ENCODE measurements at places on chromosomes 12 and 14. TPM values are rescaled to one million over a fixed set of nuclear protein-coding genes. Genes with fewer than 3 reads are reported as not detected.

GRCh38 chr12:79687711-79688260, 3.0 kb downstream of the PAWR start:
- DNase-seq, result no peak
- H3K27me3 ChIP-seq, result no peaks in the 10 kb centered on the region
- no peaks in the 10 kb centered on the region for H3K36me3 ChIP-seq
- peaks cover 34% of the 10 kb centered on the region for H3K4me1 ChIP-seq

- no peaks in the 10 kb centered on the region for H3K27me3 ChIP-seq
- no peaks in the 10 kb centered on the region for H3K4me1 ChIP-seq
- DNase-seq, result no peak
- H3K27ac ChIP-seq, result no peak overlapping the region
- H3K4me3 ChIP-seq, result no peak overlapping the region
- no peaks in the 10 kb centered on the region for H3K36me3 ChIP-seq
These were observed 28.7 kb upstream of the PLD4 start for GRCh38 chr14:104895786-104896661.

DNA sequence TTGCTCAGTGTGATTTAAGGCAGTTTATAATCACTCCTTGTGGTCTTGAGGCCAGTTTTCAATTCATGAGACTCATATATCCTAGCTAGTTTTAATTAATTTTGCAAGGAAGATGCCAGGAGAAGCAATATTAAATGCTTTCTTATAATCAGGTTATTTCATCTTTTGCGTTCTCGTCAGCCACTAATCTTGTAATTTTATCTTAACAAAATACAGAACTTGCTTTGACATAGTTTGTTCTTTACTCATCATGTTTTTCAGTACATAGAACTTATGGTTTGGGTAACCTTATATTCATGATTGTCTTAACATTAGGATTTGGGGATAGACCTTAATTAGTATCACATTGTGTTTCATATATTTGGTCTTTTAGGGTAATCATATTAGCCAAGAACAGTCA, 76.0 kb downstream of the LIN52 start:
- no peaks in the 10 kb centered on the region for H3K27me3 ChIP-seq
- no peak for DNase-seq
- no peak overlapping the region for H3K27ac ChIP-seq

DNA sequence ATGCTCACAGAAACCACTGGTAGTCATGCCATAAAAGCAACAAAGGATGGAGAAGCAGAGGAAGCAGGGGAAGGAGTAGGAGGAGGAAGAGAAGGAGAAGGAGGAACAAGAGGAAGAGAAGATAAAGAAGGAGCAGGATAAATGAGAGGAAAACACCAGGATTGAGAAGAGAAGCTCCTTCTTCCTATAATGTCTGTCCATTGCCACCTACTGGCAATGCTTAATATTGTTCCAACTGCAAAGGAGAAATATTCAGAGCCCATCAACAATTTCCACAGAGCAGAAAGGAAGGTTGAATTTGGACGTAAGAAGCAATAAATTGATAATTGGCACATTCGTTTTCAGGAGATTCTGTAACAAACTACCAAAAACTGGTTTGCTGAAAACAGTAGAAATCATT, 898.4 kb downstream of the SLC16A7 start:
- H3K27ac ChIP-seq, result no peak overlapping the region
- H3K4me3 ChIP-seq, result no peak overlapping the region
- peak; percentile 26 for DNase-seq
- H3K27me3 ChIP-seq, result no peaks in the 10 kb centered on the region

DNA sequence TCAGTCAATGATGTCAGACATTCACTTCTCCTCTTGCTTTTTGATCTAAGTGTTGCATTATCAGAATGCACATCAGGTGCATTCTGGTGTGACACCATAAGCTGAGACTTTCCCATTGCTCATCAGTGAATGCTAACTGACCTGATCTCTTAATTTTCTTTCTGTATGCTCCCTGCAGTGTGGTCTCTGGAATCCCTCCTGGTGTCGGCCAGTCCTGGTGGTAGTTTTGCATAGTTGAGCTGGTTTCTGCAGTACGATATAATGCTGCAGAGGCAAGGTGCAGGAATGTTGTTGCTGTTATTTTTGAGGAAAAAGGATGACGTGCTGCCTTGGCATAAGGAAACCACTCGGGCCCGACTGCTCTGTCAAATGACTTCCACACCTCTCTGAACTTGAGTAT, 11.0 kb upstream of the SRP54 start:
- H3K4me1 ChIP-seq, result peaks cover 11% of the 10 kb centered on the region
- no peak overlapping the region for H3K4me3 ChIP-seq
- H3K27ac ChIP-seq, result peak overlapping the region; percentile 45
- no peaks in the 10 kb centered on the region for H3K36me3 ChIP-seq
- H3K27me3 ChIP-seq, result no peaks in the 10 kb centered on the region

DNA sequence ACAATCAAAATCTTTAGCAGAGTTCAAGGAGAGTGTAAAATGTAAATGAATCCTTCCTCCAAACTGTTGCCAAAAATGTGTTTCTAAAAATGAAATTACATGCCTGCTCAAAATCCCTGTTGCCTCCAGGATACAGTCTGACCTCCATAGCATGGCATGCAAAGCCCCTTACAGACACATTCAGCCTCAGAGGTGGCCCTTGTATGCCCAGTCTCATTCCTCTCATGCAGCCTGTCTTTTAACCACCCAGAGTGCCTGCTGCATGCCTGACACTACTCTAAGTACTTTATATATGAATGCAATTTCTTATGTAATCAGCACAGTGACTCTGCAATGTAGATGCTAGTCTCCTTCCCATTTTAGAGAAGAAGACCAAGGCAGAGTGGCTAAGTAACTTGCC, 24.4 kb upstream of the PTPRQ start:
- H3K36me3 ChIP-seq, result no peaks in the 10 kb centered on the region
- no peak overlapping the region for H3K4me3 ChIP-seq
- no peaks in the 10 kb centered on the region for H3K4me1 ChIP-seq
- no peak overlapping the region for H3K27ac ChIP-seq
- H3K27me3 ChIP-seq, result no peaks in the 10 kb centered on the region

DNA sequence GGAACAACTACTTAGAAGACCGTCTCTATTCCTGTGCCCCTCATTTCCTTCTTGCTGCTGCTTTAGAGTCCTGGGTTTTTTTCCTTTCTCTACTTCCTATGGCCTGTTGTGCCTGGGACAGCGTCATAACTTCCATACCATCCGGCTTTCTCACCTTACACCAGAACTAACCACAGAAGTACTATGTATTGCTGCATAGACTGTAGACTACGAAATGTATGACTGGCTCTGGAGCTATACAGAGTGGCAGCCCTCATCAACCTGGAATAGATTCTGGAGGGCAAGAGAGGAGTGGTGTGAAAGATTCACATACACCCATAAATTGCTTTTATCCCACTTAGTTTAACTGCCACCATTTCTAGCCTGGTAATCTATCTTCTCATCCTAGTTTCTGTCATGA, 16.9 kb upstream of the SRP54 start:
- H3K4me3 ChIP-seq, result no peak overlapping the region
- DNase-seq, result no peak
- H3K27me3 ChIP-seq, result no peaks in the 10 kb centered on the region
- no peak overlapping the region for H3K27ac ChIP-seq
- H3K4me1 ChIP-seq, result no peaks in the 10 kb centered on the region

- no peak for DNase-seq
- no peaks in the 10 kb centered on the region for H3K4me1 ChIP-seq
- no peak overlapping the region for H3K4me3 ChIP-seq
- no peaks in the 10 kb centered on the region for H3K27me3 ChIP-seq
- no peak overlapping the region for H3K27ac ChIP-seq
These were observed 44.8 kb downstream of the FBXW8 start for GRCh38 chr12:116955382-116956021.

GRCh38 chr12:10607885-10608458, 5.4 kb downstream of the MAGOHB start:
- no peak overlapping the region for H3K27ac ChIP-seq
- no peak for DNase-seq
- no peak overlapping the region for H3K4me3 ChIP-seq

- peaks cover 18% of the 10 kb centered on the region for H3K4me1 ChIP-seq
- H3K27me3 ChIP-seq, result no peaks in the 10 kb centered on the region
- H3K27ac ChIP-seq, result no peak overlapping the region
These were observed 14.2 kb downstream of the KMT5A start for GRCh38 chr12:123398177-123398549.

DNA sequence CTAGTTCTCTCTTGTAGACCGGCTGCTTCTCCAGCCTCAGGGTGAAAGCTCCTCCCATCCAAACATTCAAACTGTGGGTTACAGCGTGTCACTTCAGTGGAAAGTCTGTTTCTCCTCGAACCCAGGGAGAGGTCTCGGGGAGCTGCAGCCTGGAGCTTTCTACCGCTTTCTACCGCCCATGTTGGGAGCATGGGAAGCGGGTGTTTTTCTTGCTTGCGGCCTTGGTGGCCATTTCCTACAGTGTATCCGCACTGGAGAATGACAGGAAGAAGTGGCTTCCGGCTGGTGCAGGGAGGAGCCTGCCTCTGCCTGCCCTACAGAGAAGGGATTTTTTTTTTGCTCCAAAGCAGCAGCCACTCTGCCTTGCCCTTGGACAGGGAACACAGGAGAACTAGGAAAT, 21.2 kb downstream of the ZFP36L1 start:
- no peaks in the 10 kb centered on the region for H3K27me3 ChIP-seq
- no peaks in the 10 kb centered on the region for H3K36me3 ChIP-seq
- no peak overlapping the region for H3K4me3 ChIP-seq
- DNase-seq, result no peak

GRCh38 chr12:128820253-128820652, 3.5 kb downstream of the SLC15A4 start:
- H3K27me3 ChIP-seq, result no peaks in the 10 kb centered on the region
- peaks cover 28% of the 10 kb centered on the region for H3K4me1 ChIP-seq
- H3K4me3 ChIP-seq, result no peak overlapping the region
- H3K36me3 ChIP-seq, result peaks cover 4% of the 10 kb centered on the region
- no peak for DNase-seq

DNA sequence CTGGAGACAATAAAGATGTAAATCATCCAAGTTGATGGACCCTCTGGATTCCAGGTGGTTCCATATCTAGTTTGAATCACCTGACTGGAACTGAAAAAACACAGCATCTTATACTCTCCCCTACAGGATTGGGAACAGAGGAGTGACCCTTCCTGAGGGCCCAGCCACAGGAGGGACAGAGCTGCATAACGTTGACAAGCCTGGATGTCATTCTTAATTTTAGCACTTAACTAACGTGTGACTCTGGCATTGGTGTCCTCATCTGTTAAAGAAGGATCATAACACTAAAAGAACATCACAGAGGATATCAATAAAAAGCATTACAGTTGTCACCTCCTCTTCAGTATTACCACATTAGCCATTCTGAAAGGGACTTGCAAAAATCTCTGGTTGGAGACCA, 47.7 kb downstream of the STON2 start:
- H3K4me1 ChIP-seq, result no peaks in the 10 kb centered on the region
- no peaks in the 10 kb centered on the region for H3K36me3 ChIP-seq
- DNase-seq, result no peak
- no peak overlapping the region for H3K27ac ChIP-seq
- no peaks in the 10 kb centered on the region for H3K27me3 ChIP-seq

GRCh38 chr12:8629486-8630033, 16.9 kb upstream of the AICDA start:
- H3K27ac ChIP-seq, result peak overlapping the region; percentile 56
- DNase-seq, result peak; percentile 72
- peaks cover 6% of the 10 kb centered on the region for H3K4me1 ChIP-seq
- H3K27me3 ChIP-seq, result no peaks in the 10 kb centered on the region

- H3K4me3 ChIP-seq, result no peak overlapping the region
- H3K27me3 ChIP-seq, result no peaks in the 10 kb centered on the region
- H3K4me1 ChIP-seq, result peaks cover 8% of the 10 kb centered on the region
- no peak overlapping the region for H3K27ac ChIP-seq
- no peaks in the 10 kb centered on the region for H3K36me3 ChIP-seq
These were observed 1196.5 kb downstream of the GALC start for GRCh38 chr14:86796221-86797074.

- H3K4me3 ChIP-seq, result no peak overlapping the region
- peaks cover 20% of the 10 kb centered on the region for H3K4me1 ChIP-seq
- H3K36me3 ChIP-seq, result no peaks in the 10 kb centered on the region
- H3K27me3 ChIP-seq, result no peaks in the 10 kb centered on the region
- peak overlapping the region; percentile 40 for H3K27ac ChIP-seq
These were observed 38.8 kb downstream of the EVL start for GRCh38 chr14:100104006-100104352.

DNA sequence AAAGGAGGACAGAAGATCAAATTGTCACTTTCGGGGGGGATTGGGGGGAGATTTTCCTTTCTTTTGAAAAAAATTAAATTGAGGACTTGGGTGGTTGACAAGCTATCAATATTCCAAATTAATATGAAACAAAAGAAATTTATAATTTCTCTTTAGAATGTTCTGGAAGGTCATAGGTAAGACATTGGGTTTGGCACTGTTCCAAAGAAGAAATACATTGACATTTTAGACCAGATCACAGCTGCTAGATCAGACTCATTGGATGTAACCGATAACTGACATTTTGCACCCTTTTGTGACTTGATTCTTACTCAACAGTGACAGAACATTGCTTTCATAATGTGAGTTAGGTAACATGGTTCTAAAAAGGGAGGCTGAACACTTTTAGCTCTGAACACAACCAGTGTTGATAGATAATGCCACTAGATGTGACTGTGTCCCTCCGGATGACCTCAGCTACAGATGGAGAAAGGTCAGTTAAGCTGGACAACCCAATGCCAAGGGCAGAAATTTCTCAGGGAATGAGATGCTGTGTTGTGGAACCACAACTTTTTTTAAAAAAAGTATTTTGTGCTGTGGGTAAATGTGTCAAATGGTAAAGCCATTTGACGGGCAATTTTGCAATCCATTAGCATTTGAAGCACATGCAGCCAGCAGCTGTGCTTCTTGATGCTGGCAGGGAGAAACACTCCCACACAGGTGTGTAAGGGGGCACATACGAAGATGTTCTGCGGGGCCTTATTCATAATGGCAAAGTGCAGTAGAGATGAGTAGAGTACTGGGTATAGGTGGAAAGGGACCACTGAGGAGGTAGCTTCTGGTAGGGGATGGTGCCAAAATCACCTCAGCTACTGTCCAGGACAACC, 62.9 kb downstream of the RFX4 start:
- H3K4me3 ChIP-seq, result no peak overlapping the region
- H3K36me3 ChIP-seq, result no peaks in the 10 kb centered on the region
- peaks cover 3% of the 10 kb centered on the region for H3K27me3 ChIP-seq
- no peak overlapping the region for H3K27ac ChIP-seq
- DNase-seq, result no peak
- H3K4me1 ChIP-seq, result peaks cover 4% of the 10 kb centered on the region

- no peaks in the 10 kb centered on the region for H3K4me1 ChIP-seq
- no peaks in the 10 kb centered on the region for H3K36me3 ChIP-seq
- no peaks in the 10 kb centered on the region for H3K27me3 ChIP-seq
- H3K4me3 ChIP-seq, result no peak overlapping the region
- no peak for DNase-seq
These were observed 417.2 kb upstream of the NOVA1 start for GRCh38 chr14:27015065-27015464.

- H3K36me3 ChIP-seq, result no peaks in the 10 kb centered on the region
- DNase-seq, result no peak
- peaks cover 7% of the 10 kb centered on the region for H3K27me3 ChIP-seq
- no peak overlapping the region for H3K4me3 ChIP-seq
- no peak overlapping the region for H3K27ac ChIP-seq
These were observed 61.1 kb upstream of the CDKN3 start for GRCh38 chr14:54335569-54336155.

- H3K36me3 ChIP-seq, result no peaks in the 10 kb centered on the region
- DNase-seq, result peak; percentile 32
These were observed 224.3 kb upstream of the DCN start for GRCh38 chr12:91406920-91407341.

The PROX2 gene
- total RNA-seq, result not detected

The PLEKHH1 gene
- total RNA-seq, result 3.3 TPM

The ZBTB25 gene
- 9.7 TPM for total RNA-seq

The POTEG gene
- not detected for total RNA-seq

The A2M gene
- 10.7 TPM for total RNA-seq

The ERP29 gene
- total RNA-seq, result 96.7 TPM

The ZFHX2 gene
- 27.3 TPM for total RNA-seq

The KRT80 gene
- 2.8 TPM for total RNA-seq

The OR4E2 gene
- not detected for total RNA-seq

The INSM2 gene
- total RNA-seq, result not detected

The DDX51 gene
- 10.2 TPM for total RNA-seq

The NGB gene
- total RNA-seq, result not detected

The SLC17A8 gene
- not detected for total RNA-seq

The SLC10A1 gene
- total RNA-seq, result not detected
